ENCODE measurements at places on chromosomes 2 and 18. TPM values are rescaled to one million over a fixed set of nuclear protein-coding genes. Genes with fewer than 3 reads are reported as not detected.

DNA sequence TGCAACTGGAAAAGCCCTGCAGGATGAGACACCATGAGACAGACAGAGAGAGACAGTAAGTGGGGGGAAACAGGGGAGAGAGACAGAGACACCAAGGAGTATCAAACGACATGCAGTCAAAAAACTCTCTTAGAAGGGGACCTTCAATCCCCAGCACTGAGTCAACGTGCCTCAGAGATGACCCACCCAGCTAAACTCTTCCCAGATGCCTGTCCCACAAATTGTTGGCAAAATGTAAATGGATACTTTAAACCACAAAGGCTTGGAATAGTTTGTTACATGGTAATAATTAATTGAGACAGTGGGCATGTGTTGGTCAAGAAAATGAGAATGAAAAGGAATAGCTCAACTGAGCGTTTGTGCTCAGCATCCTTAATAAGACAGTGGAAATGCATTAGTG, 98.3 kb downstream of the GRB14 start:
- H3K36me3 ChIP-seq: no peaks in the 10 kb centered on the region
- no peaks in the 10 kb centered on the region for H3K4me1 ChIP-seq
- DNase-seq: no peak
- H3K27me3 ChIP-seq: no peaks in the 10 kb centered on the region
- H3K27ac ChIP-seq: no peak overlapping the region
- no peak overlapping the region for H3K4me3 ChIP-seq

- no peak overlapping the region for H3K27ac ChIP-seq
- DNase-seq: no peak
- H3K4me1 ChIP-seq: no peaks in the 10 kb centered on the region
- H3K27me3 ChIP-seq: no peaks in the 10 kb centered on the region
- H3K4me3 ChIP-seq: no peak overlapping the region
Observed at GRCh38 chr2:142188562-142188961, 57.7 kb upstream of the LRP1B start.

- peak; percentile 11 for DNase-seq
Observed at GRCh38 chr18:79614211-79614955, 65.2 kb upstream of the CTDP1 start.

DNA sequence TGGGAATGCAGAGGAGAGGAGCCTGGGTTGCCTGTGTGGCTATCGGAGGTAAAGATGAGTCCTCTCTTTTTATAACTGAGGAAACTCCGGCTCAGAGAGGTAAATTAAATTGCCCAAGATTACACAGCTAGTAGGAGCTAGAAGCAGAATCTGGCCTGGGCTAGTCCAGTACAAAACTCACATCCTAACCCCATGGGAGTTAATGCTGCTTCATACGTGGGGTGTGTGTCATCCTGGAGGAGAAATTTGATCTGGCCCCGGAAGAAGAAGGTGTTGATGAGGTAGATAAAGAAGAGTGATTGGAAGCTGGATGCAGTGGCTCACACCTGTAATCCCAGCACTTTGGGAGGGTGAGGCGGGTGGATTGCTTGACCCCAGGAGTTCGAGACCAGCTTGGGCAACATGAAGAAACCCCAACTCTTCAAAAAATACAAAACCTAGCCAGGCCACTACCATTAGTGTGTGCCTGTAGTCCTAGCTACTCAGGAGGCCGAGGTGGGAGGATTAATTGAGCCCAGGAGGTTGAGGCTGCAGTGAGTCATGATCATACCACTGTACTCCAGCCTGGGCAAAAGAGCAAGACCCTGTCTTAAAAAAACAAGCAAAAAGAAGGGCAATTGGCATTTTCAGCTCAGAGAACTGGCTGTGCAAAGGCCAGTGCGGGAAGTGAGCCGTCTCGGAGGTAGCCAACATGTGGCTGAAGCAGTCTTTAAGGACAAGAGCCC, 33.7 kb downstream of the CTIF start:
- no peak overlapping the region for H3K27ac ChIP-seq
- peaks cover 3% of the 10 kb centered on the region for H3K4me1 ChIP-seq
- DNase-seq: no peak
- H3K36me3 ChIP-seq: no peaks in the 10 kb centered on the region
- no peaks in the 10 kb centered on the region for H3K27me3 ChIP-seq
- no peak overlapping the region for H3K4me3 ChIP-seq

- no peak overlapping the region for H3K4me3 ChIP-seq
- H3K4me1 ChIP-seq: no peaks in the 10 kb centered on the region
- no peaks in the 10 kb centered on the region for H3K36me3 ChIP-seq
- H3K27me3 ChIP-seq: no peaks in the 10 kb centered on the region
Observed at GRCh38 chr2:220779511-220779910, 792.6 kb downstream of the EPHA4 start.

DNA sequence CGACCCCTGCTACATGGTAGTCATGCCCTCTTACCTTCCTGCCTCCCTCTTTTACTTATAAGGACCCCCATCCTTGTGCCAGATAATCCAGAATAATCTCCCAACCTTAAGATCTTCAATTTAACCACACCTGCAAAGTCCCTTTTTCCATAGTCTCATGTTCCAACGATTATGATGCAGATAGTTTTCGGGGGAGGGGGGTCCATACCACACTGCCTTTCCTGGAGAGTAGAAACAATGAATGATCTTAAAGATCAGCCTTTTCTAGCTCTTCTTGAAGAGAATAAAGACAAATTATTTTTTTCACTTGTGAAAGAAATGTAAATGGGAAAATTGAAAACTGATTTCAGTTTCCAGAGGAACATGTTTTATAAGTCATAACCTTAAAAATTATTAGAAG, 4.3 kb upstream of the FAM98A start:
- no peak overlapping the region for H3K4me3 ChIP-seq
- no peaks in the 10 kb centered on the region for H3K27me3 ChIP-seq
- no peak overlapping the region for H3K27ac ChIP-seq
- H3K36me3 ChIP-seq: no peaks in the 10 kb centered on the region

DNA sequence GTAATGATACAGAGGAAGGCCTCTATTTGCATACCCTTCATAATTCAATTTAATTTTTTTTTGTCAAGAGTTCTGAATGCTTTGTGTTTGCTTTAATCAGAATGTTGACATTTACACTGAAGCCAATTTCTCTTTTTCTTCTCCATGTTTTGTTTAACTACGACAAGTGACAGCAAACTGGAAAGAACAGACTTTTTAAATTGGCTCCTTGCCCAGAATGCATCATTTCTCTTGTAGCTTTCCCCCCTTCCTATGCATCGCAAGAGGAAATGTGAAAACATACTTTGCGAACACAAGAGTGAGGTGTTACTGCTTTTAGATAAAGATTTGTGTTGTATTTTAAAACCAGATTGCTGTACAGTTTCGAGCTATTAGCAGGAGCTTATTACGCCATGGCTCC, 955.2 kb upstream of the CELF4 start:
- DNase-seq: no peak
- H3K4me1 ChIP-seq: no peaks in the 10 kb centered on the region
- no peak overlapping the region for H3K4me3 ChIP-seq
- H3K27ac ChIP-seq: no peak overlapping the region
- H3K27me3 ChIP-seq: no peaks in the 10 kb centered on the region
- H3K36me3 ChIP-seq: no peaks in the 10 kb centered on the region

GRCh38 chr2:238031751-238032150, 29.1 kb upstream of the SCLY start:
- no peaks in the 10 kb centered on the region for H3K27me3 ChIP-seq
- H3K4me1 ChIP-seq: no peaks in the 10 kb centered on the region
- no peak overlapping the region for H3K4me3 ChIP-seq

DNA sequence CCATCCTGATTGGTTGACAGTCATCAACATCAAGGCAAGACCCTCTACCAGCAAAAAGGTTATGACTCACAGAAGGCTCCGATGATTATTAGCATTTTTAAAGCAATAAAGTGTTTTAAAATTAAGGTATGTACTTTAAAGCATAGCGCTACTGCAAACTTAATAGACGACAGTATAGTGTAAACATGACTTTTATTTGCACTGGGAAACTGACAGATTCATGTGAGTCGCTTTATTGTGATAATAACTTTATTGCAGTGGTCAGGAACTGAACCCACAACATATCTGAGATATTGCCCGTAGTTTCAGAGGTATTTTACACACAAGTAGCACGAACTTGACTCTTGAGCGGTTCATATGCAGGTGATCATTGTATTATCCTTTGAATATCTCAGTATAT, 249.1 kb downstream of the LTBP1 start:
- H3K4me1 ChIP-seq: no peaks in the 10 kb centered on the region
- no peak for DNase-seq
- H3K27ac ChIP-seq: no peak overlapping the region
- no peaks in the 10 kb centered on the region for H3K27me3 ChIP-seq
- H3K4me3 ChIP-seq: no peak overlapping the region

DNA sequence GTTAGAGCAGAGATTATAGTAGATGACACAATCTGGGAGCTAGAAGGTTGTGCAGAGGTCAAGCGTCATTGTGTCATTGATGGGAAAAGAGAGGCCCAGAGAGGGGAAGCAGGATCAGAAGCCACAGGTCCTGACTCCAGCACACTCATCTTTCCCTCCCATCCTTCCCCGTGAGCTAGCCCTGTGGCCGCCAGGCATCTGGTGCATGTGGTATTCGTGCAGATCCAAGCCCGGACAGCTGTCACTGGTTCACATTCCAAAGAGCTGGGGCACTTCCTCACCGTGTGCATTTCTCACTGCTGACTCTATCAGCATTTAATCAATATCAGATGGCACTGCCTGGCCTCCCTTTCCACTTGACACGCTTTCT, 94.1 kb upstream of the THOC1 start:
- no peaks in the 10 kb centered on the region for H3K4me1 ChIP-seq
- H3K27ac ChIP-seq: no peak overlapping the region
- H3K4me3 ChIP-seq: no peak overlapping the region
- no peaks in the 10 kb centered on the region for H3K27me3 ChIP-seq

GRCh38 chr2:56624181-56624580, 440.4 kb downstream of the CCDC85A start:
- H3K4me3 ChIP-seq: no peak overlapping the region
- H3K27me3 ChIP-seq: peaks cover 3% of the 10 kb centered on the region
- no peak overlapping the region for H3K27ac ChIP-seq
- H3K4me1 ChIP-seq: no peaks in the 10 kb centered on the region
- DNase-seq: no peak

- H3K4me1 ChIP-seq: peaks cover 30% of the 10 kb centered on the region
- H3K27ac ChIP-seq: peak overlapping the region; percentile 36
- DNase-seq: no peak
Observed at GRCh38 chr2:201126308-201127151, 10.6 kb downstream of the CFLAR start.

- H3K27ac ChIP-seq: no peak overlapping the region
- H3K4me3 ChIP-seq: no peak overlapping the region
- no peaks in the 10 kb centered on the region for H3K27me3 ChIP-seq
- H3K36me3 ChIP-seq: no peaks in the 10 kb centered on the region
- DNase-seq: no peak
Observed at GRCh38 chr2:232261776-232262175, 116.8 kb upstream of the ALPP start.

DNA sequence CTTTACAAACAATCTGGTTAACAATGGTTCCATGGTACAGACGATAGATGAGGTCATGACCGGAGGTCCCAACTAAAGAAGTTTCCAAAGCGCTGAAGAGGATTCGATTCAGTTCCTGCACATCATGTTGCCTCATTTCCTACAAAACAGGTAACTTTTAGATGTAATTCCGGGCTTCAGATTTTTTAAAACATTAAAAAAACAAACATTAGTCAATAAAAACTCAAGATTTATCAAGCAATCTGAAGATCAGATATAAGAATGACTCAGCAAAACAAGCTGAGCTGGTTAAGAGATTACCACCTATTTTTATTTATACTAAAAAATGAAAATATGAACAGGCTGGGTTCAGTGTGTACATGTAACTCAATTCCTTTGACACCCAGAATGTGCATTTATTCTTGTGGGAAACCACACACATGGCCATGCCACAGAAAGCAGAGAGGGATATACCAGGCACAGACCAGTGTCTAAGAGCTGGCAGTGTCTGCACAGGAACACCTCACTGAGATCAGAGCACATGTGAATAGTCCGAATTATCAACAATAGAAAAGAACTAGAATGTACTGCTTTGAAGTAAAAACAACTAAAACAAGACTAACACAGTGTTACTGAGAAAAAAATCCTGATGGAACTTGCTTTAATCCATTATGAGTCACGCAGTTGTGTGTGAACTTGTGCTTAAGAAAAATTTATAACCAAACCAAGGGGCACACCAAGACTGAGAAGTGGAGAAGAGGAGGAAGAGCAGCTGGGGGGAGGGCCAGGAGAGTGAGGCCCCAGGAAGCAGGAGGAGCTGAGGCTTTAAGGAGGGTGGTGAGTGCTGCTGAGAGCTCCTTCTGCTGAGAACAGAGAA, 9.5 kb downstream of the USP40 start:
- no peaks in the 10 kb centered on the region for H3K36me3 ChIP-seq
- H3K4me1 ChIP-seq: no peaks in the 10 kb centered on the region
- no peak for DNase-seq
- H3K27ac ChIP-seq: no peak overlapping the region
- no peak overlapping the region for H3K4me3 ChIP-seq
- no peaks in the 10 kb centered on the region for H3K27me3 ChIP-seq

DNA sequence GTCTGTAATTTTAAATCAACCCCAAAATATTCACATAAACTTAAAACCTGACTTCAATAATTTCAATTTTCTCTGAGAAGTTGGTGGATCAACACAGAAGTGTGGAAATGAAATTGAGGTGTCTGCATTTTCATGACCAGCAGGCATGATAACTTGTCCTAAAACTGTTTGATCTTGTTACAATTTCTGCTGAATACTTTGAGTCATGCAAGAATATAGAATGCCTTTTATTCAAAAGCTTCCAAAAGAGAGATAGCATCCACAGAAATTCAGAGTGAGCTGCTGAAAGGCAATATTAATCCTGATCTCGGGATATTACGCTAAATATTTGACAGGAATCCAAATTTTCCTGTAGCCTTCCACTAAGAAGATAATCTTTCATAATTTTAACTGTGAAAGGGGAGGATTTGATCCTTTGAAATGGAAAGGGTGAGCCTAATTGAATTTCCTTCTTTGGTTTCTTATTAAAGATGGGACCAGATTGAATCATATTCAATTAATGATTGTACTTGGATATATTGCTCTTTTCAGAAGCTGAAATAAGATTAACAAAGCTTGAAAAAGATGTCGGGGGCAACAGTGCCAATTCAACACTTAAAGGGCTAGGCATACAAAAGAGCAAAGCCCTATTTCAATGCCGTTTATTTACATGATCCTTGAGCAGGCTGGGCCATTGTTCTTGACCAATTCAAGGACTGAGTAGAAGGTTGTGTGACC, 129.3 kb downstream of the NCKAP5 start:
- H3K27me3 ChIP-seq: no peaks in the 10 kb centered on the region
- no peak overlapping the region for H3K27ac ChIP-seq
- DNase-seq: no peak
- no peak overlapping the region for H3K4me3 ChIP-seq

DNA sequence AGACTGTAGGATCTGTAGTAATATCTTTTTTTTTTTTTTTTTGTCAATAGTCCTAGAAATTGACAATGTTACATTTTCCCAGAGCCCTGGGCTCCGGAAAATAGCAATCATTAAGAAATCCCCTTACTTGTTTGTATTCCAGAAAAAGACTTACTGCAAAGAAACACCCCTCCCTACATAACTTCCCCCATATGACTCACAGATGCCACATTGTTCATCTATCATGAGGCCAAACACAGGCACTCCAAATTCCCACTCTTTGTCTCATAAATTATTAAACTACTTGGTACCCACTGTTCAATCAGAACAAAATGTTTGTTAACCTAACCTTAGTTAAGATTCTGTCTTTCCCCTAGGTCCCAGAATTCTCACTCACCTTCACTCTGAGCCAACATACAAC, 53.5 kb downstream of the TEX51 start:
- H3K27ac ChIP-seq: no peak overlapping the region
- H3K36me3 ChIP-seq: no peaks in the 10 kb centered on the region
- no peak for DNase-seq
- H3K4me1 ChIP-seq: no peaks in the 10 kb centered on the region
- H3K27me3 ChIP-seq: no peaks in the 10 kb centered on the region

ADGRF3 gene
- total RNA-seq: not detected

ALLC gene
- total RNA-seq: not detected

CCDC85A gene
- 1.4 TPM for total RNA-seq

SERPINB11 gene
- total RNA-seq: not detected

CYS1 gene
- 21.5 TPM for total RNA-seq
